ENCODE measurements at places on chromosomes 13 and 19. TPM values are rescaled to one million over a fixed set of nuclear protein-coding genes. Genes with fewer than 3 reads are reported as not detected.

The C19orf18 gene
- not detected for total RNA-seq

The ZNF737 gene
- total RNA-seq, result 2.9 TPM

The SPIB gene
- 0.51 TPM for total RNA-seq

The ALKBH6 gene
- total RNA-seq, result 30.8 TPM

The HCN2 gene
- total RNA-seq, result 3.9 TPM

The GPC6 gene
- total RNA-seq, result 0.16 TPM

The TEKTIP1 gene
- 1.9 TPM for total RNA-seq

The ERICH4 gene
- total RNA-seq, result not detected

The RAB3A gene
- total RNA-seq, result 2.3 TPM

The TINCR gene
- total RNA-seq, result 4.1 TPM

The ZNF568 gene
- not detected for total RNA-seq

The C1QTNF9 gene
- not detected for total RNA-seq

The NUMBL gene
- total RNA-seq, result 21.1 TPM

The PTPRH gene
- 2.3 TPM for total RNA-seq

DNA sequence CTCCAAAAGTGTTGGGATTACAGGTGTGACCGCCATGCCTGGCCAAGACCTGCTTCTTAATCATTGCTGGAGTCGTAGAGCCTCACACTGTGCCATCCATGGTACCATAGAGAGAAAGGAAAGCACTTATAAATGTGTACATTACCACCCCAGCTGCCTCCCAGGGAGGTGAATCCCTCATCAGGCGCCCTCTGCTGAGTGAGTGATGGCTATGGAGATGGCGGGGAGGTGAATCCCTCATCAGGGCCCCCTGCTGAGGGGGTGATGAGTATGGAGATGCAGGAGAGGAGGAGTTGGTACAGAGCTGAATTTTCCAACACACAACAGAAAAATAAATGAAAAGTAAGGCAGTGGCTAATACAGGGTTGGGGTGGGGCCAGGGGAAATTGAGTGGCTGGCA is 263.4 kb downstream of the UQCRFS1 start:
- DNase-seq, result no peak
- H3K27me3 ChIP-seq, result no peaks in the 10 kb centered on the region
- no peaks in the 10 kb centered on the region for H3K36me3 ChIP-seq
- H3K4me3 ChIP-seq, result no peak overlapping the region
- no peaks in the 10 kb centered on the region for H3K4me1 ChIP-seq
- no peak overlapping the region for H3K27ac ChIP-seq

DNA sequence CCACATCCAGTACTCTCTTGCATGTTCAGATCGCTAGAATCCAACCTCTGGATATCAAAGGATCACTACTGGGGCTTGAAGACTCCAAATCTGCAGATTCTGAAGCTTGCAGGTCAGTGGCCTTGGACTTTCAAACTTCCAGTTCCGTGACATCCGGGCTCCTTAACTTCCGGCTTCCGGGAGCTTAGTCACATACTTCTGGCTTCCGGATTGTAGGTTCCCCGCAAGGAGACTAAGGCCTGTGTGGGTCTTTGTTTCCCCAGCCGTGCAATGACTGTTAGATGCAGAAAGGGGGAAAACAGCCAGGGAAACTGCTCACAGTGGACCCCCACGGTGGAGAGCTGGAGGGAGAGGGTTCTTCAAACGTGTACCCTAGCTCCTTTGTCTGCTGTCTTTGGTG is 41.4 kb downstream of the ZNF333 start:
- no peaks in the 10 kb centered on the region for H3K36me3 ChIP-seq
- DNase-seq, result no peak
- H3K27me3 ChIP-seq, result no peaks in the 10 kb centered on the region
- no peak overlapping the region for H3K27ac ChIP-seq
- no peaks in the 10 kb centered on the region for H3K4me1 ChIP-seq
- H3K4me3 ChIP-seq, result no peak overlapping the region

DNA sequence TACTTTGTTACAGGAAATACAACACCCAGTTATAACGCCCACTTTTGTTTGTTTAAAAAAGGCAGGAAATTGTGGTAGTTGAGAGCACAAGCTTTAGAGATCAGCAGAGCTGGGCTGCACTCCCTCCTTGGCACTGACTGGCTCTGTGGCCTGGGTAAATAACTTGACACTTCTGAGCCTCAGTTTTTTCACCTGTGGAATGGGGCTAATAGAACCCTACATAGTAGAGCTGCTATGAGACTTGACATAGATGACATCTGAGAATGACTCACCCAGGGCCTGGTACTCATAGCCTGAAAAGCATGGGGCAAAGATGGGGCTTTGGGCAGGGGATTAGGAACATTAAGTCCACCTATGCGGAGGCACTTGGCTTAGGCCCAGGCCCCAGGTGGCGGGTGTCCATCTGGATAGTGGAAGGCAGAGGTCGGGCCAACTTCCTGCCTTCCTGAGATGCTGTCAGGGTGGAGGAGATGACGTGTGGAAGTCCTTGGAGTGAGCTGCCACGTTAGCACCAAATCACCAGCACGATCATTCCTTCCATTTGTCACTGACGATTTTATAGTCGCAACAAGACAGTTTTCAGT is 159.1 kb downstream of the KATNAL1 start:
- peaks cover 2% of the 10 kb centered on the region for H3K4me1 ChIP-seq
- H3K4me3 ChIP-seq, result no peak overlapping the region

- H3K36me3 ChIP-seq, result no peaks in the 10 kb centered on the region
- DNase-seq, result no peak
- H3K27me3 ChIP-seq, result no peaks in the 10 kb centered on the region
Measured at GRCh38 chr19:33715462-33715861, 81.2 kb upstream of the KCTD15 start.

GRCh38 chr13:109652531-109652930 is 133.9 kb downstream of the IRS2 start:
- DNase-seq, result no peak
- H3K27me3 ChIP-seq, result no peaks in the 10 kb centered on the region
- no peak overlapping the region for H3K4me3 ChIP-seq
- no peaks in the 10 kb centered on the region for H3K36me3 ChIP-seq
- no peak overlapping the region for H3K27ac ChIP-seq

GRCh38 chr13:19283836-19284235 is 102.2 kb upstream of the TUBA3C start:
- H3K4me1 ChIP-seq, result no peaks in the 10 kb centered on the region
- no peaks in the 10 kb centered on the region for H3K27me3 ChIP-seq

DNA sequence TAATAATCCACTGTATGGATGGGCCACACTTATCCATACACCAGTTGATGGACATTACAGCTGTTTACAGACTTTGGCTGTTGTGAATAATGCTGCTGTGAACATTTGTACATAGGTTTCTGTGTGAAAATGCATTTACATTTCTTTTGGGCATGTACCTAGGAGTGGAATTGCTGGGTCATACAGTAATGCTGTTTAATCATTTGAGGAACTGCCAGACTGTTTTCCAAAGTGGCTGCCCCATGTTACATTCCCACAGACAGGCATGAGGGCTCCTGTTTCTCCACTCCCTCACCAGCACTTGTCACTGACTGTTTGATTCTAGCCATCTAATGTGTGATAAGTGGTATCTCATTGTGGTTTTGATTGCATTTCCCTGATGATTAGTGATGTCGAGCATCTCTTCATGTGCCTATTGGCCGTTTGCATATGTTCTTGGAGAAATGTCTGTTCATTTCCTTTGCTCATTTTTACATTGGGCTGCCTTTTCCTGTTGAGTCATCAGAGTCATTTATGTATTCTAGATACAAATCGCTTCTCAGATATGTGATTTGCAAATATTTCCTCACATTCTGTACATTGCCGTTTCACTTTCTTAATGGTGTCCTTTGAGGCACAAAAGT is 12.8 kb downstream of the TMEM255B start:
- H3K36me3 ChIP-seq, result no peaks in the 10 kb centered on the region
- no peak overlapping the region for H3K27ac ChIP-seq
- DNase-seq, result no peak
- no peaks in the 10 kb centered on the region for H3K27me3 ChIP-seq
- no peak overlapping the region for H3K4me3 ChIP-seq

GRCh38 chr13:26476111-26476781 is 81.2 kb upstream of the WASF3 start:
- no peaks in the 10 kb centered on the region for H3K36me3 ChIP-seq
- H3K4me1 ChIP-seq, result peaks cover 12% of the 10 kb centered on the region
- H3K27ac ChIP-seq, result no peak overlapping the region

- no peak for DNase-seq
- no peaks in the 10 kb centered on the region for H3K27me3 ChIP-seq
- H3K27ac ChIP-seq, result no peak overlapping the region
- no peaks in the 10 kb centered on the region for H3K4me1 ChIP-seq
Measured at GRCh38 chr13:54733639-54734038, 1705.0 kb downstream of the OLFM4 start.

GRCh38 chr13:48567515-48568369 is 34.9 kb upstream of the RCBTB2 start:
- no peaks in the 10 kb centered on the region for H3K27me3 ChIP-seq
- H3K27ac ChIP-seq, result no peak overlapping the region
- H3K36me3 ChIP-seq, result no peaks in the 10 kb centered on the region
- no peak overlapping the region for H3K4me3 ChIP-seq
- no peak for DNase-seq

DNA sequence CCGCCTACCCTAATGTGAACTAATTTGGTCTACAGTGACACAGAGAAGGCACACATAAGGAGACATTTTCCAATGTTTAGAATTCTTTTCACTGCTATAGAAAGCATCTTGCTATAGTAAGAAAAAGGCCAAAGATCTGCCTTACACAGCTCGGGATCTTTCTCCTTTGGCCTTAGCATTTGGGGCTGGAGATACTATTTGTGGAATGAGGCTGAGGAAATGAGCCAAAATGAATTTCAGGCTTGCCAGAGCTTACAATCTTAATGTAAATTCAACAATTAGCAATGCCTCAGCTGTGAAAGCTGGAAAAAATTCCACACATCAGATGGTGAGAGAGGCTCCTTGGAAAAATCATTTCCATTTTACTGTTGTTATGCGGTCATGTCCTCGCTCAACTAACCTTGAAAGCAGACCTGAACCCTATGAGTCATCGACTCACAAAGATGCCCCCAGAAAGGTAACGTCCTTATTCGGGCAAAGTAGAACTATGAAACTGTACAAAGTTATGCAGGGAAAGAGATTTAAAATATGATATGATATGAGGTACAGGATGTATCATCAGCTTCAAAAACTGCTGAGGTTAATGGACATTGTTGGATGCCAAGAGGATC is 324.5 kb upstream of the NBEA start:
- H3K27ac ChIP-seq, result no peak overlapping the region
- no peaks in the 10 kb centered on the region for H3K36me3 ChIP-seq
- H3K27me3 ChIP-seq, result no peaks in the 10 kb centered on the region
- peaks cover 30% of the 10 kb centered on the region for H3K4me1 ChIP-seq
- H3K4me3 ChIP-seq, result no peak overlapping the region

- no peak for DNase-seq
- no peaks in the 10 kb centered on the region for H3K36me3 ChIP-seq
- H3K27me3 ChIP-seq, result no peaks in the 10 kb centered on the region
- H3K4me3 ChIP-seq, result no peak overlapping the region
Measured at GRCh38 chr13:98487016-98487415, 89.9 kb downstream of the STK24 start.

GRCh38 chr13:37409756-37410155 is 188.8 kb downstream of the POSTN start:
- H3K27ac ChIP-seq, result no peak overlapping the region
- no peak overlapping the region for H3K4me3 ChIP-seq
- DNase-seq, result no peak
- no peaks in the 10 kb centered on the region for H3K36me3 ChIP-seq

DNA sequence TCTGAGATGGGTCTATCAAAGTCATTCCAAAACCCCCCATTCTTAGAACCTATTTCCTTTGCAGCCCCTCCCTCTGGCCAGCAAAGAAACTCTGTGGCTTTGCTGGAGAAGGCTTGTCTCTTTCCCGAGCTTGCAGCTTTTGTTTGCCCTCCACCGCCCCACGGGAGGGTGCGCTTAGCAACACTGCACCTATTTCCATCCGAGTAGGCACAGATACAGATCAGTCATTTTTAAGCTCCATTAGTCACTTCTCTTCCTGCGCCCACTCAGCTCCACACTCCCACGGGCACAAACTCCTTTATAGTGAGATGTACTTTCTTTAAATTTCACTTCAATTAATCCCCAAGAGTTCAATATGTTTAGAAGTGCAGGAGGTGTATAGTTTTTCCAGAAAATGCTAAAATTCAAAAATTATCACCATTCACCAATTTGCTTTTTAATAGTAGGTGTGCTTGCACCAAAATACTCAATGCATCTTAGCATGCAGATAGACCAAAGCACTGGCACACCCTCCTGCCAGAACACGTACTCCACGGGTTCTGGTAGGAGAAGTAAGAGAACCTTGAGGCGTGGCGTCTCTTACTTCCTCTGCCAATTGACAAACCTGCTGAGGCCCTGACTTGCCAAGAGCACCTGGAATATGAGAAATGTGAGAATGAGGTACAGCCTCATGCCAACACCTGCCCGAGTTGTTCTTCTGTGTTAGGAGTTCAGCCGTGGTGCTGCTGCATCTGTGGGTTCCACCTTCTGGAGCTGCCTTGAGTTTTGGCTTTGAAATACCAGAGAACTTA is 183.7 kb downstream of the TEX29 start:
- H3K4me1 ChIP-seq, result no peaks in the 10 kb centered on the region
- H3K27me3 ChIP-seq, result no peaks in the 10 kb centered on the region
- H3K4me3 ChIP-seq, result no peak overlapping the region
- no peak overlapping the region for H3K27ac ChIP-seq
- H3K36me3 ChIP-seq, result no peaks in the 10 kb centered on the region

DNA sequence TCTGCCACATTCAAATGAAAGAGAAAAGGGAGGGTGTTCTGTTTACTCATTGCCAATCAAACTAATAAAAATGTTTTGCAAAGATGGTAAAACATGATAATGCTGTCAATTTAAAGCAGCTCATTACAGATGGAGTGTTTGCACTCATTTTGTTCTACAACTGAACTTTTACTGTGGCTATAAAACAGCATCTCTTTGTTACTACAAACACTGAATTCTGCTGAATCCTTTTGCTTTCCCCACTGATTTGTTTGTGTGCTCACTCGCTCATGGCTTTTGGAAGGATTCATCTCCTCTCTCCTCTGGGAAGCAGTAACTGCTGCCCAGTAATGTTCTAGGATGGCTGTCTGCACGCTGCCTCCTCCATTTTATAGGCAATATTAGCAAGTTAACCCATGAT is 434.5 kb downstream of the PCDH9 start:
- H3K4me1 ChIP-seq, result no peaks in the 10 kb centered on the region
- H3K36me3 ChIP-seq, result no peaks in the 10 kb centered on the region
- no peaks in the 10 kb centered on the region for H3K27me3 ChIP-seq
- no peak for DNase-seq
- no peak overlapping the region for H3K4me3 ChIP-seq

DNA sequence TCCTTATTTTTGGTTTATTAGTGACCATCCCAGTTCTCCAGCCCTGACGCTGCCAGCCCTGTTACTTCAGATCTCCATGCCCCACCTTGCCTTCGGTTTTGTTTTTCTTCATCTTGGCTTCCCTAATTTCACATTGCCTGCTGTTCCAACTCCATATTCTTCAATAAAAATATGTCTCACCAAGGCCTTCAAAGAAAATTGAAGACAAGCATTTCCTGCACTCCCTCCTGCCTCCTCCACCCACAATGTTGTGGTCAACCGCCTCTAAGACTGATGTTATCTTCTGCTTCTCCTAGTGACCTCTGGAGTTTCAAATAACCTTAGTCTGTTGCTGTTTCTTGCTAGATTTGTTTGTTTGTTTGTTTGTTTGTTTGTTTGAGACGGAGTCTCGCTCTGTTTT is 14.6 kb downstream of the PLD3 start:
- DNase-seq, result no peak
- no peaks in the 10 kb centered on the region for H3K27me3 ChIP-seq
